ENCODE measurements at places on chromosomes 5 and 9.

DNA sequence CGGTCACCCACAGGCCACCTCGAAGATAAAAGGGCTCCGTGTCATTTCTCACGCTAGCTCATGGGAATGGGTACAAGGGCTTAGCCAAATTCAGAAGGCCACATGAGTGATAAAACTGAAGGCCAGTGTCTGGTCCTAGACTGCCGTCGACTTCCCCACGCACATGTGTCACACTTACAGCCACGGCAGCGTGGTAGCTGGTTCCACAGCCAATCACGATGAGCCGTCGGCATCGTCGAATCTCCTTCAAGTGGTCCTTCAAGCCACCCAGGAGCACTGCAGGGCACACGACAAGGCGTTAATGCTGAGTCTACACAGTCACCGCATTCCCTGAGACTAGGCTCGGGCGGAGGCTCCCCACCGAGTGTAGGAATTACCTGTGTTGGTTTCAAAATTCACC lies 24.7 kb upstream of the MAPK9 start:
- DNase-seq = no peak

GRCh38 chr9:70125621-70126263 lies 82.1 kb downstream of the MAMDC2 start:
- DNase-seq = no peak

GRCh38 chr9:83401328-83401900 lies 136.8 kb downstream of the FRMD3 start:
- DNase-seq = no peak

- no peak for DNase-seq
Observed at GRCh38 chr9:100379862-100380261, 27.1 kb upstream of the TEX10 start.

DNA sequence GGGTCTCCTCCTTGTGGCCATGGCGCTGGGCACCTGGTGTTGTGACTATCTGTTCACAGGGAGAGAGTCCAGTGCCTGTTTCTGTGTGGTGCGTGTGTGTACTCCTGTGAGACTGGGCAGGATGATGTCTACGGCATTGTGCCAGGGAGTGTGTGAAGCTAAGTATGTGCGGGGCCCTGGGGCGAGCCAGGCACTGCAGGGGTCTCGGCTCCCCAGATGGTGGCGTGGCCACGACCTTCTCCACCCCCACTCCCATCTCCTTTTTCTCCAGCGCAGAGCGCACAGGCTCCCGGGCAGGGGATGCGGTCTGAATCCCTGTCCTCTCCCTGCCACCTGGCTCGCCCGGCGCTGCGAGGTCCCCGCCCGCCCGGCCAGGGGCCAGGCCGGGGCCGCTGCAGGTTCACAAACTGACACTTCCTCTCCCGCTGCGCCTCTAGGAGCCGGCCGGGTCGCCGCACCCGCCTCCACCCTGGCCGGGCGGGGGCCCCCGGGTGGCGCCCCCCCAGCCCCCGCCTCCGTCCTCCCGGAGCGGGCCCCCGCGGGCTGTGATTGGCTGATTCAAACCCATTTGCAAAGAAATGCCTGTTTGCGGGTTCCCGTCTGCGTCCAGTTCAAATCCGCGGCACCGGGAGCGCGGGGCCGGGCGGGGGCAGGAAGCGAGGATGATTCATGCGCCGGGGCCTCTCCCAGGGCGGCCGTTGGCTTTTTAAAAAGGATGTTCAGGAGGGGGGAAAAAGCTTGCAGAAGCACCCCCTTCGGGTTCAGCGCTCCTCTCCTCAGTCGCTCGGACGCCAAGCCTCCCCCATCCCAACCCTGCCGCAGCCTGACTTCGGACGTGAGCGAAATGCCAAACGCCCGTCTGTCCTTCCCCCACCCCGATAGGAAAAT lies 790 bp downstream of the PHF19 start:
- peak; percentile 91 for DNase-seq

DNA sequence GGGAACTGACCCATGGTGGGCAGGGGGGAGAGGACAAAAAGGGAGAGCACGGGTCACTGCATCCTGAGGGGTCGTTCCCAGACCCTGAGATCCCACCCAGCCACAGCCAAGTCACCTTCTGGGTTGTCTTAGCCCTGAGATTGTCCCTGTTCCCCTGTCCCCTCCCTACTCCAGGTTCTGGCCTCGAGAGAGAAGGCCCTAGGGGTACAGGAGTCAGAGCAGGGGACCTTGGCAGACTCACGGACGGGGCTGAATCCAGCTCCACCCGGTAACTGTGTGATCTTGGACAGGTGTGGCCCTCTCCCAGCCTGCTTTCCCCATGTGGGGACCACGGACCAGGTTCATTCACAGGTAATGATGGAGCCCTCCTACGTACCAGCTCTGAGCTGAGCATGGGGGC lies 11.2 kb upstream of the CERCAM start:
- no peak for DNase-seq

DNA sequence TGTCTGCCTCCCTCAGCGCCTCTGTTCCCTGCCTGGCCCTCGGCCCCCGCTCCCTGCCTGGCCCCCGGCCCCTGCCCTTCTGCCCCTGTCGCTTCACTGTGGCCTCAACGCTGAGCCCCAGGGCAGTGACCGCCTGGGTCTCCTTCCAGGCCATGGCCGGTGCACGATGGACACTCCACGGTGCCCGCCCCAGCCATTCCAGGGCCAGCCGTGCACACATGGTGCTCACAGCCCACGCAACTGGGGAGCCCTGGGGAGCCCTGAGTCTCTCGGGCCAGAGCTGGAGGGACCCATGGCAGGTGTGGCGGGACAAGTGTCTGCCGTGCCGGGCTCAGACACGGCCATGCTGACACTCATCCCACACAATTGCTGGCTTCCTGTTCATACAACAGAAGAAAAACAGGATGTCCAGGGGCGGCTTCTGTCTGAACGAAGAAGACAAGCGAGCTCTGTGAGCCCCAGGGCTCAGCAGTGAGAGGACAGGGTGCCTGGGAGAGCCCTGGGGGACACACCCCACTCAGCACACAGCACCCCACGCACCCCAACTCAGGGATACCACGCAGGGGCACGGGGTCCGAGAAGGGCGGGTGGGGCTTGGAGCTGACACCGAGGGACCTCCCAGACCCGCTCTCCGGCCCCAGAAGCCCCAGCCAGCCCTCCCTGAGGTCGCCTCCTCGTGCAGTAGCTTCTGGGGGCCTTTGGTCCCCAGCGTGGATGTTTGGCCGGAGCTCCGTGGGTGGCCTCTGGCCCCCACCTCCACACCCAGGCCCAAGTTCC lies 35.7 kb downstream of the EXD3 start:
- peak; percentile 31 for DNase-seq

GRCh38 chr9:9753266-9753665 lies 859.5 kb downstream of the PTPRD start:
- DNase-seq = no peak

GRCh38 chr9:91302831-91303230 lies 58.9 kb downstream of the AUH start:
- DNase-seq = no peak

GRCh38 chr5:160133071-160133917 lies 14.0 kb upstream of the PWWP2A start:
- no peak for DNase-seq

DNA sequence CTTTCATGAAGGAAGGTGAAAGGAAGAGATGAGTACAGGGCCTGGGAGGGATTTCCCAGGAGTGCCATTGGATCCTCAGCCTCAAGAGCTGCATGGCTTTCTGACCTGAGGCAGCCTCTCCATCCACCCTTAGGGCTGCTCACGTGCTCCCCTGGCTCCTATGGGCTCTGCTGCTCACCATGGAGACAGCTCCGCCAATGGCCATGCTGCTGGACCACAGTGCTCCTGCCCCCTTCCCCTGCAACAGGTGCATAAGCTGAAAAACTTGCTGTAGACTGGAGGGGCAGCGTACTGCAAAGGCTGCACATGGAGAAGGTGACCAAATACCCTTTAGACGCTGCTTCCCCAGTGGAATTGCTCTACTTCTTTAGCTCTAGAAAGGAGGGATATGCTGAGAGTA lies 112.7 kb upstream of the PANK3 start:
- no peak for DNase-seq

DNA sequence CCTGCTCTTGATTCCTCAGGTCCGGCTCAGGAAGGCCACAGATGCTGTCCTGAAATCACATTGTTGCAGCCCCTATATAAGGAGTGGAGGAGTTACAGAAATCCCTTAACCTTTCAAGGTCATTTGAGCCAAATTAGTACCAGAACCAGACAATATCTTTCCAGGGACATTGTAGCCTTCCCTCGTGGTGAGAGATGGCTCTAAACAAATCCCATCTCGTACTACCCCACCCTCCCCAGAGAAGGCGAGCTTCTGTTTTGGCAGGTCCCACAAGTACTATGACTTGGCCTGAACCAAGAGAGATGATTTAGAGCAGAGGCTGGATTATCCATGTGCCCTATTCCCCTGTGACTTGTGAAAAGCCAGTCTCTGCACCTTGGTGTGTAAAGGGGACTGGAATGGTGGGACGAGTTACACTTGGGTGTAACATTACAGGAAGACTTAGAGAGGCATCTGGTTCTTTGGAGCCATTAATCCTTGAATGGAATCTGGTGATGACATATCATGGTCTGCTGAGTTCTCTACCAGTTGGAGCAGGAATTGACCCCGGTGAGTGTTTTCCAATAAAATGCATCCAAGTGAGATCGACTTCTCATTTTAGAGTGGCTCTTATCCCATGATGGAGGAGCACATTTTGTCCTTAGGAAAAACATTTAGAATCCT lies at the start of gene FAM240B:
Gene FAM240B (minus strand): TSS at position 51 of the 663 bp plus-strand sequence. CDS start 16,134 bp downstream, outside the sequence.
- DNase-seq = no peak

DNA sequence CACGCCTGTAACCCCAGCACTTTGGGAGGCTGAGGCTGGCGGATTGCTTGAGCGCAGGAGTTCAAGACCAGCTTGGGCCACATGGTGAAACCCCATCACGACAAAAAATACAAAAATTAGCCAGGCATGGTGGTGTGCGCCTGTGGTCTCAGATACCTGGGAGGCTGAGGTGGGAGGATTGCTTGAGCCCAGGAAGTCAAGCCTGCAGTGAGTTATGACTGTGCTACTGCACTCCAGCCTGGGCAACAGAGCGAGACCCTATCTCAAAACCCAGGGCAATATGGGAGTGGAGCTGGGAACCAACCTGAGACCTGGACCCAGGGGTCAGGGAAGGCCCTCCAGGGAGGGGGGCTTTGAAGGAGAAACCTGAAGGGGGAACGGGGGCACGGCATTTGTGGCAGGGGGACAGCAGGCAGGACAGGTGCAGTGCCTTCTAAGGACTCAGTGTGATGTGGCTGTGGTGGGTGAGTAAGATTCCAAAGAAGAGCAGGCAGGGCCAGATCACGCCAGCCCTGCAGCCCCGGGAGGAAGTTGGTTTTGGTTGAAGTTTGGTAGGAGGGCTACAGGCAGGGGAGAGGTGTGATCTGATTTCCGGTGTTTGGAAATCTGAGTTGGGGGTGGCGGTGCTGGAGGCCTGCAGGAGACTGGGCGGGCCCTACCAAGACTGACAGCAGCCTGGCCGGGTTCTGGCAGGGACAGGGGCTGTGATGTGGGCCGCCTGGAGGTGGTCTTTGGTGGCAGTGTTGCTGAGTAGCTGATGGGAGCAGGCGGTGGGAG lies 46.2 kb downstream of the NTNG2 start:
- no peak for DNase-seq

GRCh38 chr9:92528522-92528849 lies 7.3 kb downstream of the ECM2 start:
- no peak for DNase-seq

- DNase-seq = no peak
Observed at GRCh38 chr9:124863371-124863871, 1.5 kb downstream of the ARPC5L start.

DNA sequence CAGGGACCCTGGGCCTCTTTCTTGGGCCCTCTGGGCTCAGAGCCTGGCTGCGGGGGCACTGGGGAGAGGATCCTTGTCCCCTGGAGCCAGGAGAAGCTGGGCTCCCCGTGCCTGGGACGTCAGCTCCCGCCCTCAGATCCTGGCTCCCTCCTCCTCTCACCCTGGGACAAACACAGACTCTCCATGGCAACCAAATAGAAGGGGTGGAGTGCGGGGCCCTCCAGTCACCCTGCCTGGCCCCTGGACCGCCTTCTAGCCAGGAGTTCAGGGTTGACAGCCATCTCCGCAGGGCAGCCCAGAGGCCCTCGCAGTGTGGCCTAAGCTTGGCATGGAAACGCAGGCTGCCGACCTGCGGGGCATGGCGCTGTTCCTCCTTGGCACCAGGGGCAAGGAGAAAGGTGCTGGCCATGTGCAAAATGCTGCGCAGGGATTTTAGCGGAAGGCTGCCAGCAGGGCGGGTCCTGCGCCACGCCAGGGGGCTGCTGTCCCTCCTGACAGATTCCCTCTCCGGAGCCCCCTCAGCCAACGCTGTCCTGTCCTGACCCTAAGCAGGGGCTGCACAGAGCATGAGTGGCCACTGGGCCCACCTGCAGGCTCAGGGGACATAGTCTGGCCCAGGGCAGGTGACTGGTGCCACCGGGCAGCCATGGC lies 1.0 kb downstream of the ZDHHC11 start:
- no peak for DNase-seq

DNA sequence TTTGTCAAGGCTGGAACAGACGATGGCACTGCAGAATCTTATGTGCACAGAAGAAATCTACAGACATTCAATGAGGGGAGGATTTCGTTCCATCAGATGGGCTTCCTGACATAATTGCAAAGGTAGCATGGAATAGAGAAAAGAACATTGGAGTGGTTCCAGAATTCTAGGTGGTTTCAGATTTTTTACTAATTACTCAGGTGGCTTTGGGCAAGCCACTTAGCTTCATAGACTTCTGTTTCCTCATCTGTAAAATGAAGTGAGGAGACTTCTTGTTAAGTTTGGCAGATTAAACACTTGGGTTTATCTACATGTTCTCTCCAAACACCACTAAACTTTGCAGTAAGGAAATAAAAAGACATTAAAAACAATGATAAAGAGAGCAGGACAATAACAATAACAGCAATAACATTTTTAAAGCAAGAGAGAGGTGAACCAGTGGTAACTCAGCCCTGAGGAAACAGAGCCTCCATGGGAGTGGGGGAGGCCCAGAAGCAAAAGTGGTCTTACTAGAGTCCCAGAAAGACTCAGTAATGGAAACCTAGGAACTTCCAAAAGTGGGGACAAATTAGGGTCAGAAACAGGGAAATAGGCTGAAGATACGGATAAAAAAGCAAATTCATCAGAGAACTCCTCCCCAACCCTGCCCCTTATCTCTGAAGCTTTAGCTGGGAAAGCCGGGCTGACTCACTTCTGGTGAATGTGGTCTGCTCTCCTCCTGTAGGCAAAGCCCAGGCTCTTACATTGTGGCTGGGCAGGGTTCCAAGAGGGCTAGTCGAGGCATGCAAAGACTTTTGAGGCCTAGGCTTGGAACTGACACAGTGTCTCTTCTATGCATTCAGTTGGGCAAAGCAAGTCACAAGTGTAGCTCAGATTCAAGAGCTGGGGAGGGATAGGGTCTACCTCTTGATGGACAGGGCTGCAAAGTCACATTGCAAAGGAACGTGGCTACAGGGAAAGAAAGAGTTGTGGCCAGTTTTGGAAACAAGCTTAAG lies 11.8 kb upstream of the ACTBL2 start:
- peak; percentile 78 for DNase-seq

DNA sequence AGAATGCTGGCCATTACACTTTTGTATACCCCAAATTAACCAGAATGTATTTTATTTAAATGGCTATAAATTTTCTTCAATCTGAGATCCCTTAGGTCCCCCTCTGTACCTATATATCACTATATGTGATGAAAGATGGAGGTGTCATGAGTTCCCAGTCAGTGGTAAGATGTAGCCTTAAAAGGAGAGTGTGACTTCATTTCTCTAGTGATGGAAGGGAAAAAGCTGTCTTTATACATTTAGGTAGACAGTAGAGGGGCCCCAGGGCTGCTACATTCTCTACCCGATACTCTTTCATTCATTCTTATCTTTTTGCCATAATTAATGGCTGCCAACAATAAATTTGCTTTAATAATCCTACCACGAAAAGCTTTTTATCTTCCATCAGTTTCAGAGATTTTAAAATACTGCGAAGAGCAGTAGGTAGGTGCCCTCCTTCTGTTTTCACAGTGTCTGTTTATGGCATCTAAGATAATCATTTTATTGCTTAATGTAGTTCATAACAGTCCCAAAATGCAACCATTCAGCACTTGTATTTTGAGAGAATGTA lies 301.3 kb downstream of the ZNF608 start:
- DNase-seq = no peak
